Ecto neural progenitor cell (in vitro differentiated cells): ENCODE measurements at places on chromosomes 13 and 19.

- DNase-seq = no peak
These were observed 112.5 kb downstream of the SACS start for GRCh38 chr13:23320926-23321534.

- DNase-seq = no peak
These were observed 511.7 kb downstream of the SLITRK6 start for GRCh38 chr13:85287528-85287927.

DNA sequence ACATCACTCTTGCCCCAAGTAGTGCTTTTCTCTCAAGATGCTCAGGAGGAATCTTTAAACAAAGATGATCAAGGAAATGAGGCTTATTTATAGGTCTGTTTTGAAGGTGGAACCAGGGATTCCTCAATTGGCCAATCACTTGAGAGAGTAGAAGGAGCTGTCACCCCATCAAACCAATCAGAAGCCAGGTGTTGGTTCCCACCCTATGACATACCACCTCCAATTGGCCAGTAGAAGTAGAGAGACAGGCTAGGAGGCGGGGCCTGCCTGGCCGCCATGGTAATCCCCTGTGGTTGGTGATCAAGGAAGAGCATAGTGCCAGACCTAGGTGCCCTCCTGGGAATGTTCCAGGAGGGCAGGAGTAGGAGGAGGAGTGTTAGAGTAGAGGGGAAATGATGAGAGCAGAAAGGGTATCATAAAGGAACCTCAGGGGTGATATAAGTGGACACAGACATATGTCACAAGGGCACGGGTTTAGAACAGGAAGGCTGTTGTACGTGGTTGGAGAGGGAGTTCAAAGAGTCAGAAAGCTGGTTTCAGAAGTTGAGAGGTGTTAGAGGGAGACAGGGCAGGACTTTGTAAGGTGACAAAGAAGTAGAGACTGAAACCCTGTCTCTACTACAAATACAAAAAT is 10.5 kb downstream of the PMIS2 start:
- DNase-seq = no peak

GRCh38 chr13:107076801-107077200 is 508.9 kb upstream of the ARGLU1 start:
- no peak for DNase-seq

- no peak for DNase-seq
These were observed 543 bp upstream of the FAM124A start for GRCh38 chr13:51221674-51222036.

DNA sequence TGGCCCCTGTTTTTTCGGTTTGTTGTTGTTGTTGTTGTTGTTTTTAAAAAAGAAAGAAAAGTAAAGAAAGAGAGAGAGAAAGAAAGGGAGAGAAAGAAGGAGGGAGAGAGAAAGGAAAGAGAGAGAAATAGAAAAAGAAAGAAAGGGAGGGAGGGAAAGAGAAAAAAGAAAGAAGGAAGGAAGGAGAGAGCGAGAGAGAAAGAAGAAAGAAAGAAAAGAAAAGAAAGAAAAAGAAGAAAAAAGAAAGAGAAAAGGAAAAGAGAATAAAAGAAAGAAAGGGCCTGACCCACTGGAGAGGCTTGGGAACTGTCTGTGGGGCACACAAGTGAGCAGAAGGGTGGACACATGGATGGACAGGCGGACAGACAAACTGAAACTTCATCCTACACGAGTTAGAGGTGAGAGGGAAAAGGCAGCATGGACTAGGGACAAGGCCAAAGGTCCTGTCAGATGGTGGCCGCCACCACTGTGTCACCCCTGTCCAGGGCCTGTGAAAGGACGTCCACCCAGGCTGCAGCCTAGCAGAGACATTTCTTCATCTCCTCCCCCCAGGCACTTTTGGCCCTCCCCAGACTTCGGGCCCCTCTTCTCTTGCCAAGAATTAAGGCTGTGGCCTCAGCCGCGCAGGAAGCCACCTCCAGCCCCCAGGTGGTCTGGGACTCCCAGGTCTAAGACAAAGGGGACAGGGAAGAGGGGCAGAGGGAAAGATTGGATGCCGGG is 9.1 kb upstream of the BCAM start:
- no peak for DNase-seq

GRCh38 chr19:13011653-13012389 is 16.5 kb downstream of the NFIX start:
- no peak for DNase-seq

DNA sequence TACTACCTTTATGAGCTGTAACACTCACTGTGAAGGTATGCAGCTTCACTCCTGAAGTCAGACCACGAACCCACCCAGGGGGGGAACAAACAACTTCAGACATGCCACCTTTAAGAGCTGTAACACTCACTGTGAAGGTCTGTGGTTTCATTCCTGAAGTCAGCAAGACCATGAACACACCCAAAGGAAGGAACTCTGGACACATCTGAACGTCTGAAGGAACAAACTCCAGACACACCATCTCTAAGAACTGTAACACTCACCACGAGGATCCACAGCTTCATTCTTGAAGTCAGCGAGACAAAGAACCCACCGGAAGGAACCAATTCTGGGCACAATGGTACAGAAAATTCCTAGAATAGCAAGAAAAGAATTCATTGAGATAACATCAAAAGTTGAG is 1796.5 kb upstream of the MIR17HG start:
- no peak for DNase-seq

GRCh38 chr13:38685974-38686576 is 802 bp upstream of the FREM2 start:
- peak; percentile 75 for DNase-seq

DNA sequence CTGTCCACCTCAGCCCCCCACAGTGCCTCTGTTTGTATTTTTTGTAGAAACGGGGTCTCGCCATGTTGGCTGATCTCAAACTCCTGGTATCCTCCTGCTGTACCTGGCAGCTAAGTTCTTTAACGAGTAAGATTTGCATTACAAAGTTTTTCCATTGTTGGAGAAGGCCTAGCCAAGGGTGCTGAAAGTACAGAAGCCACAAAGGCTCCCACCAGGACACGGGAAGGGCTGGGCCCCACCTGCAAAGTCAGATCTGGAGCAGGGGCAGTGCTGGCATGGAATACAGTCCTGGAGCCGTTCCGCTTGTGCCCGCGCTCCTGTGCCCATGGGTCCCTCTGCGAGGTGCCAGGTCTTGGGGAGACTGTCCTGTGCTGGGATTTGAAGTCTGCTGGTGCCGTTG is 12.1 kb downstream of the FZR1 start:
- DNase-seq = no peak

DNA sequence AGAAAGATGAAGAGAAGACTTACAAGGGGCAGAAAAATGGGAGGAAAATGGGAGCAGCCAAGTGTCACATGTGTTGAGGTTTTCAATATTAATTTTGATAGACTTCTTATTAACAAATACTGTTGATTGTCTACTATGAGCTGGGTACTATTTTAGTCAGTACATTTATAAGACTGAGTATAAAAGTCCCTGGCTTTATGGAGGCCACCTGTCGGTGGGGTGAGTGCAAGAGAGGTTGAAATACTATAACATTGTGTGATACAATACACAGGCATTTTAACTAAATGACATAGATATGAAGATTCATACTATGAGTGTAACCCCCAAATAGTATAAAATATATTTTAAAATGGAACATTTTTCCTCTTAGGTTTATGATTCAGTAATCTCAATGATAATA is 29.9 kb downstream of the SLC10A2 start:
- no peak for DNase-seq

DNA sequence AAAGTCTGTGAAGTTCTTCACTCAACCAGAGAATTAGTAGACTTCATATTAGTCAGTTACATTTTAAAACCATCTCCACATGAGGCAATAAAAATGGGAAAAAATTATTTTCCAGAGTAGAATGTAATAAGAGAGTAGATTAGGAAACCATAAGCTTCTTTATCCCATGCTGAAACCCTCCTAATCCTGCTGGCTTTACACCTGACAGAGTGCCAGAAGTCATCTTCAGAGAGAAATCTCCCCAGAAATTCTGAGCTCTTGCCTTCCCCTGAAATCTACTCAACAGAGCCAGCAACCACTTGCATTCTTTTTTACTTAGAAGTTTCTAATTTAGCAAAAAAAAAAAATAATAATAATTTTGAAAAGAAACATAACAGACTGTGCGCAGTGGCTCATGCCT is 279.9 kb downstream of the NHLRC3 start:
- no peak for DNase-seq

DNA sequence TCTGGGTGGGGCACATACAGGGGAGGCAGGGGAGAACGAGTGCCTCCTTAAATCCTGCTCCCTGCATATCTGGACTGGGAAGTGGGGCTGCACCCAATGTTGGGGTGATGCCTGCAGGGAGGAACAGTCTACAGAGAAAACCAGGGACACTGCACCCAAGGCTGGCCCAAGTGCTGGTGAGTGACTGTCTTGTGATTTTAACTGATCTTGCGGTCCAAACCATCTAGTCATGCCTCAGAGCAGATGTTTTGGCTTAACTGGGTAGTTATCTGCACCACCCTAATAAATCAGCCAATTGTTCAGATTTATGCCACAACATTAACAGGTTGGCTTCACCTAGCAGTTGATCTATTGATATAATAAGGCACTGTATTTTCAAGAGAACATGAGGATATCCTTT is 219.2 kb upstream of the IRS2 start:
- no peak for DNase-seq

DNA sequence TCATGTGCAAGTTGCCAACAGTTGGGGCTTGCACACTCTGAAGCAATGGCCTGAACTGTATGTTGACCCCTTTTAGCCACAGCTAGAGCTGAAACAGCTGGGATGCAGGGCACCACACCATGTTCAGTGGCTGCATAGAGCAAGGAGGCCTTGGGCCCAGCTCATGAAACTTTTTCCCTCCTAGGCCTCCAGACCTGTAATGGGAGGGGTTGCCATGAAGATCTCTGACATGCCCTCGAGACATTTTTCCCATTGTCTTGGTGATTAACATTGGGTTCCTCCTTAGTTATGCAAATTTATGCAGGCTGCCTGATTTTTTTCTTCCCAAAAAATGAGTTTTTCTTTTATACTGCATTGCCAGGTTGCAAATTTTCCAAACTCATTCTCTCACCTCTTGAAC is 165.1 kb upstream of the PRR20A start:
- DNase-seq = no peak

GRCh38 chr13:39789451-39789850 is 134.0 kb downstream of the COG6 start:
- no peak for DNase-seq

- no peak for DNase-seq
These were observed 108.4 kb downstream of the ZNF557 start for GRCh38 chr19:7177926-7178325.

GRCh38 chr19:10228393-10228792 is 2.7 kb downstream of the S1PR2 start:
- DNase-seq = no peak

GRCh38 chr19:38492181-38492813 is 58.8 kb downstream of the RYR1 start:
- no peak for DNase-seq

- no peak for DNase-seq
These were observed 241.4 kb downstream of the LACC1 start for GRCh38 chr13:44120849-44121755.

DNA sequence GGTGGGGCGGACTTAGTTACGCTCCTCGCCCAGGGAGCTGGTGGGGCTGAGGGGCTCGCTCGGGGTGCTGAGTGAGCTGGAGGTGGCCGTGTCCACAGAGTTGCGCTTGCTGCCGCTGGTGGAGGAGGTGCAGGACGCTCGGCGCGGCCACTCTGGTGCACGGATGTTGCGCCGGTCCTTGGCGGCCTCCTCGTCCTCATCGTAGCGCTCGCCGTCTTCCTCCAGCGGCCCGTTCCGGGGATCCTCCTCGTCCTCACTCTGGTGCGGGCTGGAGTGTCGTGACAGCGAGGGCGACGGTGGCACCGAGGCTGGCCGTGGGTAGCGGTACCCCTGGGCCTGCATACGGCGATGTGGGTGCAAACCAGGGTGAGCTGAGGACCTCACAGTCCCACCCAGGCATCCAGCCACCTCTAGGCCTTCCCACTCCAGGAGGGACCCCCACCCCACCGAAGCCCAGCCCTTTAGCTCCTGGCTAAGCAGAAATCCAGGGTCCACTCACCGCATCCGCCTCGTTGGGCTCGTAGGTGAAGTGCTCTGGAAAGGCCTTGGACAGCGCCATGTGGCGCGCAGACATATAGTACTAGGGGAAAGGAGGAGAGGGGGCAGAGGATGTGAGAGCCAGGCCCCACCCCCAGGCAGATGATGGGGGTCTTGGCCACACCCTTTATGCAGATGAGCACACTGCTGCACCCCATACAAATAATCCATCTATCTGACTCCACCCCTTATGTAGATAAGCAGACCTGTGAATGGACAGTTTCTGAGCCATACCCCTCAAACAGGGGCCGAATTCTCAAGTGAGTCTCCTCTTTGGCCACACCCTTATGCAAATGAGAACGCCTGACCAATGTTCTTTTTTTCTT is 4.4 kb downstream of the FTL start:
- DNase-seq = no peak

DNA sequence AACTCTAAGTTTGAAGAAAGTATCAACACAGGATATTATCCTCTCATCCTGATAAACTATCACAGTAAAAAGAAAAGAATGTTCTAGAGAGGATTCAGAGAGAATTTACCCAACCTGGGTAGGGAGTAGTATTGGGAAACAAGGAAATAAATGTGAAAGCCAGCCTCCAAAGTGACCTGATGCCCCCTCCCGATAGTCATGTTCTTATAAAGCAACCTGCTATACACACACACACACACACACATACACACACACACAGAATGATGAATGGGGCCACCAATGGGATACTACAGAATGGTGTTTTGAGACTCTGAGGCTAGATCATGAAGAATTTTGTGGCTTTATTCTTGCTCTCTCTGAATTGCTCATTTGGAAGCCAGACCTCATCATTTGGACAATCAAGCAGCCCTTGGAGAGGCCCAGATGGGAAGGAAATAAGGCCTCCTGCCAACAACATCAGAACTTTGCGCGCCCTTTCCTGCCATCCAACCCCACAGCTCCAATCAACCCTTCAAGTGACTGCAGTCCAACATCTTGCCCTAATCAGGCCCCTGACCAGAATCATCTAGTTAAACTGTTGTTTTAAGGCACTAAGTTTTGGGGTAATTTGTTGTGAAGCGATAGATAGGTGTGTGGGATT is 807.9 kb upstream of the ARGLU1 start:
- no peak for DNase-seq

- no peak for DNase-seq
These were observed 9.8 kb downstream of the FLT1 start for GRCh38 chr13:28485097-28485496.

DNA sequence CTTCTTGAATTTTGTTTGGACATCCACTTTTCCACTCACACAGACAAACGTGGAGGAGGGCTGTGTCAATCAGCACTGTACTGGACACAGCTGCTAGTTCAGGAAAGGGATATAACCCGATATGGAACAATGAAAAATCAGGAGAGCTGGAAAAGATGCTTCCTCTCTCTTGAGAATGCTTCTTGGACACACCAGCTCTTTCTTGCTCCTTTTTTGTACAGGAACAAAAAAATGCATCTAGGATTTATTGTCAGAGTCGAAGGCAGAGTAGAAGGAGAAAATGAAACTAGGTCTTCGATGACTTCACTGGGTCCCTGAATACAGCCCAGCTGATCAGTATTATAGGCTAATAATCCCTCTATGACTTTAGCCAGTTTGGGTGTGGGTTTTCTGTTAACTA is 62.2 kb downstream of the PEG3 start:
- no peak for DNase-seq
